ENCODE measurements at places on chromosomes 5 and 9. TPM values are rescaled to one million over a fixed set of nuclear protein-coding genes. Genes with fewer than 3 reads are reported as not detected.

GRCh38 chr5:146071171-146071570 lies 34.2 kb downstream of the PLAC8L1 start:
- DNase-seq = no peak
- no peak overlapping the region for H3K4me3 ChIP-seq
- peaks cover 2% of the 10 kb centered on the region for H3K27me3 ChIP-seq

GRCh38 chr9:11915699-11916098 lies 777.5 kb upstream of the TYRP1 start:
- H3K27ac ChIP-seq = no peak overlapping the region
- no peaks in the 10 kb centered on the region for H3K4me1 ChIP-seq
- H3K36me3 ChIP-seq = no peaks in the 10 kb centered on the region

The GLRA1 gene
- not detected for total RNA-seq

DNA sequence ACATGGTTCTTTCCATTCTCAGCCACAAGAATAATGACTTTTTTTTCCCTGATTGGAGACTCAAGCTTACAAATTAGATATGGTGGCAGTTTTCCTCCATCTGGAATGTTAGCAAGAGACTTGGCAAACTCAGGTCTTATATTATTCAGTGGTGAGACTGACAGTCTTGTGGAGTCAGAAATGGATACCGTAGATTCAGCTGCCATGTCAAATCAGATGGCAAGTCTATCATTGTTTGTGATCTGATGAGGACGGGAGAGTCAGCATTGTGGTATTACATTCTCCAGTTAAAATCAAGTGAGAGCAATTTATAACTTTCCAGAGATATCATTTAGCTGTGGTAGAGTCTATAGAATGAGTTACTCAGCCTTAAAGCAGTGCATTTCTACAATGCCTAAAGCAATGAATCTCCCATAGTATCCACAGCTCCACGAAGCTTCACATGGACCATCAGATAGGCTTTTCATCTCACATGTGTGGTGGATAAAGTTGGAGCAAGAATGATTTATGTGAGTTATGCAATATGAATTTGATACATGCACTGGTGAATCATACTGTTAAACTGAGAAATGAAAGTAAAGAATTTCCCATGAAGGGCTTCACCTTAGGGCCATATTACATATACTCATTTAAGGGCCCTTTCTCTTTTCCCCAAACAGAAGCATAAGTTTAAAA lies 430.6 kb downstream of the ZNF608 start:
- no peak for DNase-seq
- H3K27ac ChIP-seq = no peak overlapping the region
- peaks cover 9% of the 10 kb centered on the region for H3K4me1 ChIP-seq
- no peak overlapping the region for H3K4me3 ChIP-seq

- no peak for DNase-seq
- H3K27me3 ChIP-seq = peaks cover 4% of the 10 kb centered on the region
- H3K4me1 ChIP-seq = peaks cover 4% of the 10 kb centered on the region
These were observed 8.9 kb upstream of the IL17B start for GRCh38 chr5:149387982-149388381.

The SARDH gene
- 5.0 TPM for total RNA-seq

The DCTN3 gene
- 81.5 TPM for total RNA-seq

DNA sequence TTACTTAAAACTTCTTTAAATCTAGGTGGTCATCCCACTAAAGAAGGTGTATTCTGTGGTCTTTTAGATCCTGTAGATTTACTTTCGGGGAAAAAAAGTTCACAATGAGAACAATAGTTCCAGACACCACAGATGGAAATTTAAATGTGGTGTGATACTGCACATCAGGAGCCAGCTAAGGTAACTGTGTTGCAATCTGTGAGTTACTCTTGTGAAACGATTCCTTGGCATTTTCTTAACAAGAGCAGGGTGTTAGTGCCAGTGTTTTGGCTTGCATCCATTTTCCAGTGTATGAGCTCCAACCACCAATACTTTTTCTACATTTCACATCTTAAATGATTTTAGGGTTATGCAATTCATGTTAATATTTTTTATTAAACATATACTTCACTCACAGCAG lies 674.5 kb downstream of the CETN3 start:
- no peaks in the 10 kb centered on the region for H3K27me3 ChIP-seq
- H3K27ac ChIP-seq = no peak overlapping the region
- H3K4me3 ChIP-seq = no peak overlapping the region
- no peaks in the 10 kb centered on the region for H3K4me1 ChIP-seq

GRCh38 chr5:15009420-15009819 lies 137.8 kb upstream of the ANKH start:
- no peak overlapping the region for H3K27ac ChIP-seq
- DNase-seq = no peak
- H3K36me3 ChIP-seq = no peaks in the 10 kb centered on the region
- peaks cover 6% of the 10 kb centered on the region for H3K27me3 ChIP-seq
- peaks cover under 1% of the 10 kb centered on the region for H3K4me1 ChIP-seq
- H3K4me3 ChIP-seq = no peak overlapping the region

The FIBCD1 gene
- 0.33 TPM for total RNA-seq

GRCh38 chr5:52692039-52692438 lies 95.7 kb upstream of the ITGA1 start:
- DNase-seq = no peak
- H3K4me1 ChIP-seq = peaks cover 19% of the 10 kb centered on the region
- no peak overlapping the region for H3K4me3 ChIP-seq
- H3K36me3 ChIP-seq = no peaks in the 10 kb centered on the region

The GOLM1 gene
- 87.5 TPM for total RNA-seq

GRCh38 chr5:32446630-32447029 lies 2.1 kb upstream of the ZFR start:
- H3K27me3 ChIP-seq = peaks cover 8% of the 10 kb centered on the region
- no peak overlapping the region for H3K4me3 ChIP-seq
- H3K4me1 ChIP-seq = peaks cover 30% of the 10 kb centered on the region

DNA sequence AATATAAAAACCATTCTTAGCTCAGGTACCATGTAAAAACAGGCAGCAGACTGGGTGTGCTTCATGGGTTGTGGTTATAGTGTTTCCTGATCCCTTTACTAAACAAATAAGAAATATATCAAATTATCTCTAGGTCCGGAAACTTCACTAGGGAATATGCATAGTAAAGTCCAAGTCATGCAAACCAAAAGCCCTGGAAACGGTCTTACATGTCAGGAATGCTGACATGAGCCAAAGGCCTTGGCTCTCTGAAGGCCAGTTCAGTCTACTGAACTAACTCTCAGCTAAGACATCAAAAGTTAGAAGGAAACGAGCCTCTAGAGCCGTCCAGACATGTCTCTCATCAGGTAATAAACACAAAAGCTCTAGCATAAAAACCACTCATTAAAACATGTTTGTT lies 778.9 kb upstream of the ZNF608 start:
- H3K27me3 ChIP-seq = no peaks in the 10 kb centered on the region
- no peaks in the 10 kb centered on the region for H3K4me1 ChIP-seq
- no peak overlapping the region for H3K4me3 ChIP-seq
- H3K36me3 ChIP-seq = no peaks in the 10 kb centered on the region
- no peak overlapping the region for H3K27ac ChIP-seq

DNA sequence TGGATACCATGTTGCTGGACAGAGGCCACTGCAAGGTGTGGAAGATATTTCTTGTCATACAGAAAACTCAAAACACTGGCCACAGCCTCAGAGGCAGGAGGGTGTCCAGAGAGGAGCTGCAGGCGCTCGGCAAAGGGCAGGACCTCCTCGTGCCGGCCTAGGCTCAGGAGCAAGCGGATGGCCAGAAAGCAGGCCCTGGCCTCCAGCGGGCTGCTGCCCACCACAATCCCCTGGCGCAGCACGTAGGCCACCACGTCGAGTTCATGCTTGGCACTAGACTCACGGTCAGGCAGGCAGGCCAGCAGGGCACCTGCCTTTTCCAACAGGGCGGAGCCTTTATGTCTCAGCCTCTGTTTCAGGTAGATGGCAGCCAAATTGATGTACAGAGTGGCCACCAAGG lies 35.2 kb downstream of the SH3TC2 start:
- no peaks in the 10 kb centered on the region for H3K27me3 ChIP-seq
- H3K4me3 ChIP-seq = no peak overlapping the region
- DNase-seq = no peak
- H3K27ac ChIP-seq = no peak overlapping the region
- no peaks in the 10 kb centered on the region for H3K4me1 ChIP-seq
- H3K36me3 ChIP-seq = no peaks in the 10 kb centered on the region

The ZBTB6 gene
- 7.4 TPM for total RNA-seq

DNA sequence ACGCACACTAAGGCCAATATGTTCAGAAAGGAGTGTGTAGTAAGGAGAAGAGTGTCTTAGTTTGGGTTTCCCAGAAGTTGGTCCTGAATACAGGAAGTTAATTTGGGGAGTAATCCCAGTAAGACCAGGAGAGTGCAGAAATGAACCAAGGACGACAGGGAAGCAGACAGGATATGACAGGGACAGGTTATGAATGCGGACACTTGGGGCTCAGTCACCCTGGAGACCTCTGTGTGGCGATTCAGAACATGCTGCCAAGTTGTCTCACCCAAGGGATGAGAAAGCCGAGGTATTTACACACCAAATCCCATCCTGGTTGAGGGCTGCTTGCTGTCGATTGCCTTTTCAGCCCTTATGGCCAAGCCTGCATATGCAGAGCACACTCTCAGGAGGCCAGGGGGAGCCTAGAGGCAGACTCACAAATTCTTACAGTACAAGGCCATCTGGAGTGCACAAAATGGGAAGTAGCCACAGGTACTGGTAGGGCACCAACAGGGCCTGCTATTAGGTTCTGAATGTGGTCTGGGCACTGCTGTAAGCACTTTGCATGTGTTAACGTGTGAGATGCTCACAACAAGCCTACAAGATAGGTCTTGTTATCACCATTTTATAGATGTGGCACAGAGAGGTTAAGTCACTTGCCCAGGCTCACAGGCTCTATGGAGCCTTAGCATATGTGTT lies 233.1 kb upstream of the ANKRD55 start:
- no peak overlapping the region for H3K4me3 ChIP-seq
- H3K36me3 ChIP-seq = peaks cover 3% of the 10 kb centered on the region
- H3K27me3 ChIP-seq = no peaks in the 10 kb centered on the region
- peak overlapping the region; percentile 82 for H3K27ac ChIP-seq
- DNase-seq = no peak
- peaks cover 28% of the 10 kb centered on the region for H3K4me1 ChIP-seq

The PHF24 gene
- total RNA-seq = 0.13 TPM

- no peak for DNase-seq
- H3K4me1 ChIP-seq = peaks cover 26% of the 10 kb centered on the region
- H3K36me3 ChIP-seq = no peaks in the 10 kb centered on the region
- peak overlapping the region; percentile 89 for H3K4me3 ChIP-seq
- H3K27me3 ChIP-seq = peaks cover 2% of the 10 kb centered on the region
- H3K27ac ChIP-seq = peak overlapping the region; percentile 13
These were observed 5.8 kb upstream of the MEF2C start for GRCh38 chr5:88888848-88889188.

DNA sequence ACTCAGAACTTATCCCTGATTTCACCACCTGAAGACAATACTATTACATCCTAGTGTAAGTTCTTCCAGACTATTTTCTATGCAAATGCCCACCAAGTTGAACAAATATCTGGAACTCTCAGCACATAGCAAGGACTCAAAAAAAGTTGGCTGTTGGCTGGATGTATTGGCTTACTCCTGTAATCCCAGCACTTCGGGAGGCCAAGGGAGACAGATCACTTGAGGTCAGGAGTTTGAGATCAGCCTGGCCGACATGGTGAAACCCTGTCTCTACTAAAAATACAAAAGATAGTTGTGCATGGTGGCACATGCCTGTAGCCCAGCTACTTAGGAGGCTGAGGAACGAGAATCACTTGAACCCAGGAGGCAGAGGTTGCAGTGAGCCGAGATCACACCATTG lies 15.0 kb upstream of the VPS13A start:
- H3K36me3 ChIP-seq = no peaks in the 10 kb centered on the region
- no peaks in the 10 kb centered on the region for H3K27me3 ChIP-seq
- no peak overlapping the region for H3K4me3 ChIP-seq
- H3K27ac ChIP-seq = no peak overlapping the region
- H3K4me1 ChIP-seq = peaks cover 18% of the 10 kb centered on the region
- no peak for DNase-seq

DNA sequence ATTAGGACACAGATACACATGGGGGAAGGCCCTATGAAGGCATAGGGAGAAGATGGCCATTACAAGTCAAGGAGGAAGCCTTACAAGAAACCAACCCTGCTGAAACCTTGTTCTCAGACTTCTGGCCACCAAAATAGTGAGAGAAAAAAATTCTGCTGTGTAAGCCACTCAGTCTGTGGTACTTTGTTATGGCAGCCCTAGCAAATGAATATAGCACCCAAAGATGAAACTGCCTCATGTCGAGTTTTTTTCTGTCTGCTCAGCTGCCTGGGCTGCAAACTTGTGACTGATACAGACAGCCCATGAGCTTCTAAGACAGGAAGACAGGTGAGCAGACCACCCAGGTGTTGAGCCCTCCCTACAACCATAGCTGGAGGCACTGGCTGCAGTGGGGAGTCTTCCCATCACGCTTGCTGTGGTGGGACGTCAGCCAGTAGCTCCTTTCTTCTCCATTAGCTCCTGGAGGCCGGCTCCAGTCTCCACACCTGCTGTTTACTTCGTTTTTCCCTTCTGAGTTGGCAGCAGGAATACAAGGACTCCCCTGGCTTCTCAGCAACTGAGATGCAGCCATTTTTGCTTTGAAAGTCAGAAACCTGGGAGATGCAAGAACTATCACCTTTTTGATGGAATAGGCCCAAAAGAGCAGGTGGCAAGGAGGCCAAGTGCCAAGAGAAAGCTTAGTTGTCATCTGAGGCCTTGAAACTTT lies 164.9 kb downstream of the SEMA6A start:
- no peak overlapping the region for H3K27ac ChIP-seq
- H3K4me1 ChIP-seq = peaks cover 1% of the 10 kb centered on the region
- no peak for DNase-seq
- H3K4me3 ChIP-seq = no peak overlapping the region

Measured in endothelial cell (in vitro differentiated cells).